ENCODE measurements at places on chromosomes 1 and 21.

- no peak for DNase-seq
These were observed 87.8 kb upstream of the TMEM51 start for GRCh38 chr1:15065736-15066135.

- no peak for DNase-seq
These were observed 127.8 kb upstream of the FMN2 start for GRCh38 chr1:239963856-239964255.

GRCh38 chr1:3364551-3364950, 89.9 kb upstream of the ARHGEF16 start:
- DNase-seq, result no peak

GRCh38 chr1:226207048-226207447, 16.4 kb upstream of the MIXL1 start:
- DNase-seq, result no peak

DNA sequence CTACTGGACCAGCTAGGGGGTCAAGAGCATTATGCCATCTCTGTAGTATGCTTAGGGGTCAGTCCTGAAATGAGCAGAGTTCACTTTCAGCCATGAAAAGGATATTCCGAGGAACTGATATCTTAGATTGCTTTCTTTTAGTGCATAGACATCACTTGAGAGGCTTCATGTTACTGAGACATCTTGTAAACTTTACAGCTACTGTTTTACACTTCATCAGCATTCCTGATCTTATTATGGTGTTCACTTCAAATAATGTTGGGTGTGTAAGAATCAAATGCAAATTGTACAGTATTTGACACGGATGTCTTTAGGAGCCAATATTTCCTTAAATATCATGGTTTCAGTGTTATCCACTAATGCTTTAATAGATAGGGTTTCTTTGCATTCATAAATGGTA, 22.4 kb upstream of the CLDN14 start:
- no peak for DNase-seq

GRCh38 chr1:39525366-39526165, 34.1 kb downstream of the BMP8A start:
- DNase-seq, result no peak

GRCh38 chr1:243260221-243260880, 4.5 kb downstream of the SDCCAG8 start:
- DNase-seq, result no peak

DNA sequence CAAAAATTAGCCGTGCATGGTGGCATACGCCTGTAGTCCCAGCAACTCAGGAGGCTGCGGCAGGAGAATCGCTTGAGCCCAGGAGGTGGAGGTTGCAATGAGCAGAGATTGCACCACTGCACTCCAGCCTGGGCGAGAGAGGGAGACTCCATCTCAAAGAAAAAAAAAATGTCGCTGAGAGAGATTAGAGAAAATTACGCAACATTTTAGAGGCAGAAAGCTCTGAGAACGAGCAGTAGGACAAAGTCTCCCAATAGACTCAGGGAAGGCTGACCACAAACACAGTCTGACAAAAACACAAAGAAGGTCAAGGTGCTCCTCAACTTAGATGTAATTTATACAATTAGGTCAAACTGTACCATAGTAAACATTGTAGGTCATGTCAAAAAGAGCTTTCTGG, 367.6 kb upstream of the ZRANB2 start:
- no peak for DNase-seq

- no peak for DNase-seq
These were observed 9.8 kb downstream of the FRRS1 start for GRCh38 chr1:99756598-99756997.

DNA sequence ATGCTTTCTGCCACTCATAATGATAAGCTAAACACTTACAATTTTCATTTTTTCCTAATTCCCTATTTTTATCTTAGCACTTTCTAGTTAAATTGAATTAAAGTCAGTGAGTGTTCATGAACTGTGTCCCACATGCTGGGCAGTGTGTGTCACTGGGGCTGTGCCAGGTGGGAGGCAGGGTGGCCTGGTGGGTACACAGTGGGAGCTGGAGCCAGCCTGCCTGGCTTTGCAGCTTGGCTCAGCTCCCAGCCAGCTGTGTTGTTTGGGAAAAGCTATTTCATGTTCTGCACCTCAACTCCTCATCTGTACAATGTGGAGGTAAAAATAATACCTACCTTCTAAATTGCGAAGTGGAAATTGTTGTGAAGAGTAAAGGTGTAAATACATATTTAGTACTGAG, 238.4 kb downstream of the PLA2G4A start:
- DNase-seq, result no peak

GRCh38 chr1:98733782-98734112, 72.2 kb downstream of the SNX7 start:
- no peak for DNase-seq

GRCh38 chr1:115609021-115609420, 32.7 kb upstream of the VANGL1 start:
- DNase-seq, result no peak

DNA sequence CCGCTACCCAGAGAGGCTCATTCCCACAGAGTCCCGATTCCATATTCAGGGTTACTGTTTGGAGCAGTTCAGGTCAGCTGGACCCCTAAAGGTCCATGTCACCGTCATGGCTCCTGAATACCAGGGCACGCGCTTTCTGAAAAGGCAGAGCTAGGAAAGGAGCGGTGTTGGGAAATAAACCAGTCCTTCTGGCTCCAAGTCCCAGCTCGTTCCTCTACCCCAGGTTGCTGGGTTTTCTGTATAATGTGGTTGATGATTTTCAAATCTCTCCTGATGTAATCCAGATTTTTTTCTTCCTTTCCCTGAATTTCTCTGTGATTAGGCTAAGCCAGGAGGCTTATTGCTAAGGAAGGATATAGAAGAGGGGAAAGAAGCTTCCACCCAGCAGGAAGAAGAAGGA, 14.0 kb upstream of the PKP1 start:
- no peak for DNase-seq

DNA sequence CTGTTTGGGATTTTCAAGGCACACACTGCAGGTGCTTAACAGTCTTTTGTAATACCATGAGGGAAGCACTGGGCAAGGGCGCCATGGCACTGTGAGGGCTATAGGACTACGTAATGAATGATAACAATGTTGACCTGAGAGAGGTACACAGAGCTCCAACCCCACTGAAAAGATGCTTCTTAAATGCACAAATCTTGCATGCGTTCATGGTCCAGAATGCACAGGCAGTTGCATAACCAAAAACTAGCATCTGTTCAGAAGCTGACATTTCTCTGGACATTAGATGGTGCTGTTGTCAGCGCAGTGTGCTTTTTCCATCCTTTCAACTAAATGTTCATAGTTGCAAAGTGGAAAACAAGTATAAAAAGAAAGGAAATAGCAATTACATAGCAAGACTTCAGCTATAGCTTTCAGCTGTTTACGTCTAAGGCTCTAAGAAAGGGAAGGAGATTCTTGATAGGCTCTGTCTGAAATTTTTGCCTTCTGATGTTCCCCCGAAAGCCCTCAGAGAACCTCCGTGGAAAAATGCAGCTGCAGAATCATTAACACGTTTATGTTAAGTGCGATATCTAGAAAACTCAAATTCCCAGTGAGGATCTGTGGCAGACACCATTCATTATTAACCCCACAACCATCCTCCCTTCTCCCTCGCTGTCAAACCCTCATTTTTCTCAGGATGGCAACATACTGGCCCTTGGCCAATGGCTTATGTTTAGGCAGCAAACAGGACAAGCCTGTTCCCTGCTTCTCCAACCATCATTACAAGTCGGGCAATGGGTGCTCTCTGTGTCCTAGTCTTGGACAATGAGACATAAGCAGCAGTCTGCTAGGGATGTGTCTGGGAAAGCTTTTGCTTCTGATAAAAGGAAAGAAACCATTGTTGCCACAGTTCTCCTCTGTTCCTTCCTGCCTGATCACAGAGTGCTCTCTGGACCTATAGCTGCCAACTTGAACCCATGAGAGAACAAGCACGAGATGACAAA, 8.2 kb upstream of the TARBP1 start:
- DNase-seq, result no peak

DNA sequence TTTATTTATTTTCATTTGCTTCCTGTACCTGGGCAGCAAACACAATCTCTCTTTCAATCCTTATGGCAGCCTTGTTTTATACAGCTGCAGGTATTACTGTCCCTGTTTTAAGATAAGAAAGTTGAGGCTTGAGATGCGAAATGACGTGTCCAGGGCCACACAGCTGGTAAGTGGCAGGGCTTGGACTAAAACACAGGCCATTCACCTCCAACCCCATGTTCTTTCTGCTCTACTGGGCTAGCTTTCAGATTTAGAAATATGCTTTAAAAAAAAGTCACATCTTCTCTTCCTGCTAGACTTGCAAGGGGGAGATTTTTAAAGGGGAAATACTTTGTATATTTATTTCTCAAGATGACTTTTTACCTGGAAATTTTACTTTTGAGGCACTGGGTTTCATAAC, 62.8 kb downstream of the CNST start:
- no peak for DNase-seq

- no peak for DNase-seq
These were observed 43.5 kb upstream of the JAK1 start for GRCh38 chr1:65009724-65010420.

- DNase-seq, result no peak
These were observed 6.8 kb downstream of the C1orf198 start for GRCh38 chr1:230861489-230861888.

GRCh38 chr1:225451840-225452515, 24.1 kb upstream of the LBR start:
- no peak for DNase-seq

DNA sequence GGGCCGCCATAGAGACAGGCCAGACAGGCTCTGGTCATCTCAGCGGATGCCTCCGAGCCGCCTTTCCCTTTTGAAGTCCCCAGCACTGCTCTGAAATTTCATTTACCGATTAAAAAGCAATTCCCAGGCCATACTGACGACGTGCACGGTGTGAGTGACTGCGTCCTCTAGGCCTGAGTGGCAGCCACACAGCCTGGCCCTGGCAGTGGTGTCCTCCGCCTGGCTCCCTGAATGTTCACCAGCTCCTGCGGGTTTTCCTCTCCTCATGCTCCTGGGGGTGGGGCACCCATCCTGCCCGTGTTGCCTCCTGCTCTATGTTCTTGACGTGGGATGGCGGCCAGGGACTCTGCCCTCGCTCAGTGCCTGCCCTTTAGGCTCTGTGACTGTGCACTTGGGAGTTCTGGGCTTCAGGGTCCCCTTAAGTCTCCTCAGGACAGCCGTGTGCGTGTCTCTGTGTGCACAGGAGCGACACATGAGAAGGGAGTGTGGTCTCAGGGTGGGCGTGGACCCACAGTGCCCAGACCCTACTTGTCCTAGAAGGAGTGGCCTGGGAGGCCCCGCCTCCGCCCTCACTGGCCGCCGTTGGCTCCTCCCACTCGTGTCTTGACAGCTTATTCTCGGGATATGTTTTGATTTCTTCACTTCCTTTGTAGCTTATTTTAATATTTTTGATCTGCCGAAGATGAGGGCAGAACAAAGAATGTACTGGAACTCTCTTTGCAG, 3.6 kb downstream of the SKI start:
- DNase-seq, result no peak

- no peak for DNase-seq
These were observed 2.8 kb downstream of the MASP2 start for GRCh38 chr1:11044086-11044848.

- DNase-seq, result no peak
These were observed 17.6 kb upstream of the GBP2 start for GRCh38 chr1:89143484-89143883.

- DNase-seq, result no peak
These were observed 12.5 kb upstream of the OLFML2B start for GRCh38 chr1:162036163-162036562.

- no peak for DNase-seq
These were observed 298 bp downstream of the SSBP3 start for GRCh38 chr1:54405898-54406293.

DNA sequence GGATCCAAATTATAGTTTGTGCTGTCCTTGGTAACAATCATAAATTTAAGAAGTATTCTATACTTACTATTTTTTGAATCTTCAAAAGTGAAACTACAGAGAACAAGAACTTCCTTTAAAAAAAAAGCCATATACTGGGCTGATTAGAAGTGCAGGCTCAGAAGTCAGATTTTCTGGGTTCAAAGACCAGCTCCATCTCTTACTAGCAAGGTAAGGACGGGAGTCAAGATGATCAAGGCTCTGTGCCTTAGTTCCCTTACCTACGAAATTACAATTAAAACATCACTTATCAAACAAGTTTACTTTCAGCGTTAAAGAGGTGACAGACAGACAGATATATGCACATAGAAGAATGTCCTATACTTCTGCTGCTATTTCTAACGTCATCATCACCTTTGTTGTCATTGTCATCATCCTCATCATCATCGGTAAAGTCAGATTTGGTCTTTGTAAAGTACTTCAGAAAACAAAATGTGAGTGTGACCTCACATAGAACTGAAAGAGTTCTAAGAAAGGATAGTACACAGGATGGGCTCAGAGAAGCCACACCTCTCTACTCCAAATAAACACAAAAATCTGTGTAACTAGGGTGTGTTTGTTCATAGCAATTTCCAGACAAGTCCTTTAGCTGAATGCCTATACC, 178.7 kb downstream of the VAV3 start:
- DNase-seq, result no peak

DNA sequence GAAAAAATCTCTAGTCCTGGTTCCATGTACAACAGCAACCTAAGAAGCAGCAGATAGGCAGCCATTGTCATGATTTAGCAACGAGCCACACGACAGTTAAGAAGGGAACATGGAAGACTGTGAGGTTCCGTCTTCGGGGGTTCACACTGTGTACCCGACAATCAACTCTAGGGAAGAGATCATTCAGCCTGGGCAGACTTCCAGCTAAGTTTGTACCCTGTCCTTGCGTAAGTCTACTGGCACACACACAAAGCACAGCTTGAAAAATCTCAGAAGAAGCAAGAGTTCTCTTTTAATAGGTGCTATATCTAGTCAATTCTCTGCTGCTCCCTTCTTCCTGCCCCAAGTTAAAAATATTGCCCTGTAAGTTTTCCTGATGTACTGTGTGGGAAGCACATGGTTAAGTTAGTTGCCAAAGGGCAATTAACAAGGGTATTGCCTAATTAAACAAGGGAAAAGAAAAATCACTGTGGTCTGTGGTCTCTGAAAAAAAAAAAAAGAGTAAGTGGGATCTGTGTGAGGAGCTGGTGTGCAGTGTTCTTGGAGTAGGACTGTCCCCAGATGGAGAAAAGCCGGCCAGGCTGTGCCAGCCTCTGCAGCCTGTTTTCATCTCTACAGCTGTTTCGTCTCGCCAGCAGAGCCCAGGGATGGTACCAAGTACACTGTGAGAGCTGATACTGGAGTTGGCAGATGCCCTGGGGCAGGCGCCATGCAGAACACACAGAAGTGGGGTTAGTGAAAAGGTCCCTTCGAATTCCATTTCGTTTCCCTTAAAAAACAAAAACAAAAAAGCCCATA, 6.4 kb upstream of the MYBPHL start:
- DNase-seq, result no peak

DNA sequence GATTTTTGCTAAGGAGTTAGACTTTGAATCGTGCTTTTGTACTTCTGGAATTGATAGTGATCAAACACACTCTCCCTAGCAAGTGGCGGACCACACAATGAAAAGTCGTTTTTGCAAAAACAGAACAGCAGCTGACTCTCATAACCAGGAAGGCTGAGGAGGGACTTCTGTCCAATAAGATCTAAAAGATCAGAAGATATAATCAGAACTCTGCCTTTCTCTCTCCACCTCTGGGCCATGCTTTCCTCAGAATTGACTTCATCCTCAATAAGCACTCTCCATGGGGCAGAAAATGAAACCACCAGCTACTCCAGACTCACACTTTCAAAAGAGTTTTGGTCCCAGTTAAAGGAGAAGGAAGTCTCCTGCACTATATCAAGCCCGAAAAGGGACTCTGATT, 55.3 kb upstream of the SAMD13 start:
- no peak for DNase-seq

GRCh38 chr1:224203243-224204016, 20.4 kb downstream of the DEGS1 start:
- DNase-seq, result no peak
